Stimulated activated CD4-positive, alpha-beta T cell treated with anti-CD3 and anti-CD28 coated beads, TNF-alpha, amount 100 ng/mL, for 1 hour (primary cell): ENCODE measurements at places on chromosomes 3 and 15.

GRCh38 chr3:41592753-41593510, 369.0 kb downstream of the ULK4 start:
- no peak for DNase-seq

DNA sequence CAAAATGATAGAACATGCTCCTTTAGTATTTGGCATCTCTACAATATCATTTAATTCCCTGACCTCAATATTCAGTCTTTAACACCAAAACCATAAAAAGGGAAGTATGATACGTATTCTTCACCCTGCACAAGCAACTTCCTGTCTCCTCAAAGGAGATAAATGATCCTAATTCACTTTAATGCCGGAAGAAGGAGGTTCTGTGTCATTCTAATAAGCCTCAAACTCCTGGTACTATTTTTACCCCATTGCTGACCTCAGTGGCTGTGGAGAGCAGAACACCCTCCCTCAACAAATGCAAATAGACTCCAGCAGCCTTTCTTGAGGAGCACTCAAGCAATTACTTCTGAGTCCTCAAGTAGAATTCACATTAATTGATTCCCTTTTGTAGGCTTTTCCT, 173.3 kb downstream of the TMEM108 start:
- no peak for DNase-seq

DNA sequence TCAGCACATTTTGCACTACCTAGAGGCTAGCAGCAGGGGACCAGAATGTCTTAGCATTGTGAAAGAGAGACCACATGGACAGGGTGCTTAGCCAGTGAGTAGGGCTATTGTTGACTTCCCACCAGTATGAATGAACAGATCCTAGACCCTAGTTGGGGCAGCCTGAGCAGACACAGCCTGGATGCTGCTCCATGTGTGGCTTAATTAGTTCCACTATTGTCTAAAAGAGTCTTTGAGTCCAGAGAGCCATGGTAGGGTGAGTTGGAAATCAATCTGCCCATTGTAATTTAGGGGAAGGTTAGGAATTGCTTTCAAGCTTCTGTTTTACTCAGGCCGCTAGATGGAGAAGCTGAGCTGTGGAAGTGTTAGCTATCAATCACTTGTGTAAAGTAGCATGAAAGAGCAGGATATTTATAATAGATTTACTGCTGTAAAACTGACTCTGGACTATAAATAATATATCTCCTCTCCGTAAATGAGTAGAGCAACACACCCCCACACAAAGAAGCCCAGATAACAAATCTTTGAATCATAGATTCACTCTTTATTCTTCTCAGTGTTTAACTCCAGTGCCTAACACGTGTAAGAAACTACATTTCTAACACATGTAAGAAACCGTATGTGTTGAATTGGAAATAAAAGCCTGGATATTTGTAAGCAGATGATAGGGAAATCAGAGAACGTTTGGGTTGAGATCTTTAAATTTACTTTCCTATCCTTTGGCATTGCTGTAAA, 4.1 kb upstream of the GCSAM start:
- no peak for DNase-seq

DNA sequence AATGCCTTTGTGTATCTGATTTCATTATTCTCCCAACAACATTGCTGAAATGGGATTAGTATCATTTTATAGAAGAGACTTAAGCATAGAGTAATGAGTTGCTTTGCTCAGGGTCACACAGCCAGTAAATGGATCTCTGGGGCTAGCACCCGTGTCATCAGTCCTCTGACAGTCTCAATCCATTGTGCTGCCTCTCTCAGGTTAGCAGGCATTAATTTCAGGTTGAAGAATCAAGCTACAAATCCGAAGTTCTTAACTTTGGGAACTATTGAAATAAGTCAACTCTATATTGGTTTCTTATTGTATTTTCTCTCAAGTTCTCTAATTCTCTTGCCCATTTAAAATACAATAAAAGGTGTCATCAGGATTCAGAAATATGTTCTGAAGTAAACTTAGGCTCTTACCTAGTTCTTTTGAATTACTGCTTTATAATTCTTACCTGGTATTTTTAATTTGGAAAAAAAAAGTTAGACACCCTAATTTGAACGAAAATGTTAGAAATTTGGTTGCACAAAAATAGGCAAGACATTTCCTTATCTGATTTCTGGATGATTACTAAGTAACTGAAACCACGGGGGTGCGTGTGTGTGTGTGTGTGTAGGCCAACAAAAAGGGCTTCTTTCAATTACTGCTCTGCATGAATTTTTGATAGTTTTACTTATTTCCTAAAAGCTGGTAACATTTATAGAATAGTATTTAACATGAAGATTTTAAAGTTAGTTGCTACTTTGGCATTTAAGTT, 189.8 kb downstream of the MBNL1 start:
- DNase-seq, result no peak
